Activated naive CD4-positive, alpha-beta T cell treated with anti-CD3 and anti-CD28 coated beads for 36 hours (primary cell): ENCODE measurements at places on chromosomes 3 and 15.

DNA sequence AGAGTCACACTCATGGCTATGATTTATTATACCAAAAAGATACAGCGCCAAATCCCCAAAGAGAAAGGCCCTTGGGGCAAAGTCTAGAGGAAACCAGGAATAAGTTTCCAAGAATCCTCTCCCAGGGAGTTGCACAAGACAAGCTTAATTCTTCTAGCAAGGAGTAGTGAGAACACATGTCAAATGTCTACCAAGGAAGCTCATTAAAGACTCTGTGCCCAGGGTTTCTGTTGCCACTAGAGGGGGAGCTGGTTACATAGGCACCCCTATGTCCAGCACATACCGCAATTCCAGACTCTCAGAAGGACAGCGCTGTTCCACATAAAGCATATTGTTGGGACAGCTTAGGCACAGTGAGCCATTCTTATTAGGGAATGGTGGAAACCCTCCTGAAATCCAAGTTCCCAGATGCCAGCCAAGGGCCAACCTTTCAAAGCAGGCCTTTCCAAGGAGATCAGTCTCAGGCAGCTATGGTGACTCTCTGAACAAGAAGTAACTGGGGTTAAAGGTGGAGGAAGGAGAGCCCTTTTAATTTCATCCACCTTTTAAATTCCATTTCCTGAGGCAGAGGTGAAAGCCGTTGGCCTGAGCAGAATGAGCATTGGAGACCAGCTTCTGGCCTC is 194.2 kb downstream of the UACA start:
- H3K4me3 ChIP-seq = no peak overlapping the region
- H3K27me3 ChIP-seq = no peaks in the 10 kb centered on the region
- no peak for DNase-seq
- no peak overlapping the region for H3K27ac ChIP-seq
- H3K4me1 ChIP-seq = peaks cover 12% of the 10 kb centered on the region

- DNase-seq = no peak
- no peak overlapping the region for H3K4me3 ChIP-seq
- H3K27me3 ChIP-seq = peaks cover 2% of the 10 kb centered on the region
- no peak overlapping the region for H3K27ac ChIP-seq
Observed at GRCh38 chr3:61612211-61613194, 51.1 kb downstream of the PTPRG start.

DNA sequence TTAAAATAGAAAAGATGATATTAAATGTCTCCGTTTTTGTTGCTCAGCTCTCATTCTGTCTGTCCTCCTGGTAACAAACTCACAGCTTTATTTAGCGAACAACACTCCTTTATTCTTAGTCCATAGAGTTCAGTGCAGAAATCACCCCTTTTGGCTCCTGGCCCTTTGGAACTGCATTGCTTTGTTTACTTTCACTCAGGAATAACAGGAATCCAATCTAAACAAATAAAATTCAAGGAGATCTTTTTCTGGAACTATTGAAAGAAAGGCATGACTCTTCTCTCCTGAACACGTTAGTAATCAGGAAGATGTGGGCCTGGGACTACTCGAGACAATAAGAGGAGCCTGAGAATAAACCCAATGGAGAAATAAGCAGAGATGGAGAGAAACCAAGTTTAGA is 409.2 kb downstream of the DIPK2A start:
- H3K4me3 ChIP-seq = no peak overlapping the region
- H3K27me3 ChIP-seq = no peaks in the 10 kb centered on the region
- no peaks in the 10 kb centered on the region for H3K4me1 ChIP-seq
- no peak overlapping the region for H3K27ac ChIP-seq

GRCh38 chr3:117565777-117566176 is 856.2 kb downstream of the TUSC7 start:
- no peaks in the 10 kb centered on the region for H3K36me3 ChIP-seq
- H3K27ac ChIP-seq = no peak overlapping the region
- no peaks in the 10 kb centered on the region for H3K4me1 ChIP-seq

- peaks cover 20% of the 10 kb centered on the region for H3K27me3 ChIP-seq
- no peaks in the 10 kb centered on the region for H3K4me1 ChIP-seq
- no peak overlapping the region for H3K27ac ChIP-seq
- no peak for DNase-seq
Observed at GRCh38 chr15:38844736-38845135, 280.1 kb upstream of the RASGRP1 start.

- H3K36me3 ChIP-seq = peaks cover 43% of the 10 kb centered on the region
- peak overlapping the region; percentile 92 for H3K27ac ChIP-seq
- no peaks in the 10 kb centered on the region for H3K27me3 ChIP-seq
- peak; percentile 77 for DNase-seq
- H3K4me1 ChIP-seq = peaks cover 71% of the 10 kb centered on the region
Observed at GRCh38 chr3:108127301-108127988, 36.6 kb upstream of the CD47 start.

- no peaks in the 10 kb centered on the region for H3K36me3 ChIP-seq
- H3K27me3 ChIP-seq = no peaks in the 10 kb centered on the region
- H3K27ac ChIP-seq = no peak overlapping the region
- no peak for DNase-seq
- H3K4me1 ChIP-seq = no peaks in the 10 kb centered on the region
Observed at GRCh38 chr3:177478170-177478867, 281.0 kb upstream of the TBL1XR1 start.
